Esophagus squamous epithelium (tissue), 5 donors: ENCODE measurements at places on chromosomes 4 and X. TPM values are rescaled to one million over a fixed set of nuclear protein-coding genes. Genes with fewer than 3 reads are reported as not detected.

GRCh38 chr4:95957759-95958158, 117.9 kb downstream of the PDHA2 start:
- no peaks in the 10 kb centered on the region for H3K4me1 ChIP-seq
- no peaks in the 10 kb centered on the region for H3K27me3 ChIP-seq
- no peaks in the 10 kb centered on the region for H3K36me3 ChIP-seq
- DNase-seq = no peak

GRCh38 chrX:18946157-18946556, 37.8 kb downstream of the PHKA2 start:
- no peak overlapping the region for H3K4me3 ChIP-seq
- DNase-seq = no peak
- no peaks in the 10 kb centered on the region for H3K27me3 ChIP-seq
- no peak overlapping the region for H3K27ac ChIP-seq
- H3K36me3 ChIP-seq = no peaks in the 10 kb centered on the region

- H3K27ac ChIP-seq = peak overlapping the region; percentile 84
- H3K4me1 ChIP-seq = no peaks in the 10 kb centered on the region
- H3K36me3 ChIP-seq = peaks cover 28% of the 10 kb centered on the region
- H3K4me3 ChIP-seq = no peak overlapping the region
- H3K27me3 ChIP-seq = no peaks in the 10 kb centered on the region
Measured at GRCh38 chr4:88017516-88018297, 10.3 kb downstream of the PKD2 start.

GRCh38 chrX:44061968-44062614, 88.9 kb upstream of the NDP start:
- no peak overlapping the region for H3K27ac ChIP-seq
- no peak overlapping the region for H3K4me3 ChIP-seq
- DNase-seq = no peak
- H3K27me3 ChIP-seq = peaks cover 4% of the 10 kb centered on the region

- no peak overlapping the region for H3K4me3 ChIP-seq
- no peaks in the 10 kb centered on the region for H3K36me3 ChIP-seq
- DNase-seq = no peak
Measured at GRCh38 chr4:92014067-92014466, 289.7 kb upstream of the GRID2 start.

DNA sequence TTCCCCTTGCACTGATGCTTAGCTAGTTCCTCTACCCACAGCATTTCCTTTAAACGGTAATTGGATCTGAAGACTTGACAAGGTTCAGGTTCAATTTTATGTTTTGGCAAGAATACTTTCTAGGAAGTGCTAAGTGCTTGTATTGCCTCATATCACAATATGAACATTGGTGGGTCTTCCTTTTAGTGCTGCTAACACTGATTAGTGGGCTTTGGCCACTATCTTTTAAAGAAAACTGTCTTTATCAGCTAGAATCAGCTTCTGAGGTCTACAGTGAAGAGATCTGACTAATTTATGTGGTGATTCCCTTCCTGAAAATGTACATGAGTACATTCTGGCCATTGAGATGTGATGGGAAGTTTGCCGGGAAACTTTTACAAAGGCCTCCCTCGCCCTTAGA, 316.7 kb upstream of the KLF3 start:
- no peaks in the 10 kb centered on the region for H3K36me3 ChIP-seq
- no peak overlapping the region for H3K4me3 ChIP-seq
- no peak overlapping the region for H3K27ac ChIP-seq
- H3K4me1 ChIP-seq = no peaks in the 10 kb centered on the region
- DNase-seq = no peak

- no peak overlapping the region for H3K4me3 ChIP-seq
- no peaks in the 10 kb centered on the region for H3K27me3 ChIP-seq
- H3K4me1 ChIP-seq = no peaks in the 10 kb centered on the region
Measured at GRCh38 chrX:103248553-103248952, 6.4 kb downstream of the TCEAL8 start.

TAF9B gene
- total RNA-seq = 25.2 TPM

IL2 gene
- not detected for total RNA-seq
